NCI-H1092 (cell line): ENCODE measurements at places on chromosomes 16 and 17.
A peak's percentile ranks its signal among the peaks of the same experiment; 100 is the strongest.

DNA sequence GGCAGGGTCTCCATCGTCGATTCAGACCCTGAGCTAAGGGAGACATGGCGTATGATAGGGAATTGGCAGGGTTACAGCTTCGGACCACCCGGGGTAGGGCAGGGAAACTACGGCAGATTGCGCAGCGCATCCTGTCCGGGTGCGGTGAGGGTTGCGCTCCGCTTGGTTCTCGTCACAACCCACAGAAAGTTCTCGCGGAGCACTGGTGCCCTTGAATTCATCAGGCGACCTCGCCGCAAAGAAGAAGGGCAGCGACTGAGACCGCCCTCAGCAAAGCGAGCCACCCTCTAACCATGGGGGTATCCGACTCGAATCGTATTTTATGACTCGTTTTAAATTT is 1.2 kb downstream of the HS3ST3B1 start:
- DNase-seq = no peak

- DNase-seq = no peak
Measured at GRCh38 chr16:57098188-57098841, 5.9 kb downstream of the CPNE2 start.

GRCh38 chr16:70694088-70694867 is 8.4 kb upstream of the MTSS2 start:
- peak; percentile 68 for DNase-seq

GRCh38 chr16:52837251-52837650 is 215.4 kb downstream of the CHD9NB start:
- no peak for DNase-seq

GRCh38 chr17:41642252-41643156 is 18.1 kb upstream of the KRT17 start:
- no peak for DNase-seq

DNA sequence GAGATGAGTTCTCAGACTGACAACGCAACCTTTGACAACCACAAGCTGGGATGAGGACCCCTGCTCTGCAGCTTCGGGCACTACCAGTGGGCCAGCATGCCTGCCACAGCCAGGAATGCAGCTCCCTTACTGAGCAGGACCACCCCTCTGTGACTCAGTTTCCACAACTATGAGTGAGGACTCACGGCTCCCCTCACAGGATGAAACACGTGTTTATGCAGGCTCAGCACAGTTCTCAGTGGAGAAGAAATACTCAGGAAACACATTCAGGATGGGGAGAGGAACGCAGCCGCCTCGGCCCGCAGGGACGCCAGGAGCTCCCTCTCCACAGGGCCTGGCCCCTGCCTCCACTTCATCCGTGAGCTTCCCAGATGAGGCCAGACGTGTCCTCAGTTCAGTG is 14.1 kb downstream of the DNASE1 start:
- DNase-seq = no peak

- no peak for DNase-seq
Measured at GRCh38 chr17:59676716-59677115, 30.5 kb downstream of the PTRH2 start.

- DNase-seq = no peak
Measured at GRCh38 chr16:81318711-81319110, 3.9 kb downstream of the GAN start.

GRCh38 chr17:14886200-14886739 is 378.9 kb downstream of the PMP22 start:
- DNase-seq = no peak

- no peak for DNase-seq
Measured at GRCh38 chr17:62765351-62765750, 42.8 kb downstream of the MARCHF10 start.

GRCh38 chr17:40023590-40024292 is 8.5 kb downstream of the CSF3 start:
- peak; percentile 65 for DNase-seq

DNA sequence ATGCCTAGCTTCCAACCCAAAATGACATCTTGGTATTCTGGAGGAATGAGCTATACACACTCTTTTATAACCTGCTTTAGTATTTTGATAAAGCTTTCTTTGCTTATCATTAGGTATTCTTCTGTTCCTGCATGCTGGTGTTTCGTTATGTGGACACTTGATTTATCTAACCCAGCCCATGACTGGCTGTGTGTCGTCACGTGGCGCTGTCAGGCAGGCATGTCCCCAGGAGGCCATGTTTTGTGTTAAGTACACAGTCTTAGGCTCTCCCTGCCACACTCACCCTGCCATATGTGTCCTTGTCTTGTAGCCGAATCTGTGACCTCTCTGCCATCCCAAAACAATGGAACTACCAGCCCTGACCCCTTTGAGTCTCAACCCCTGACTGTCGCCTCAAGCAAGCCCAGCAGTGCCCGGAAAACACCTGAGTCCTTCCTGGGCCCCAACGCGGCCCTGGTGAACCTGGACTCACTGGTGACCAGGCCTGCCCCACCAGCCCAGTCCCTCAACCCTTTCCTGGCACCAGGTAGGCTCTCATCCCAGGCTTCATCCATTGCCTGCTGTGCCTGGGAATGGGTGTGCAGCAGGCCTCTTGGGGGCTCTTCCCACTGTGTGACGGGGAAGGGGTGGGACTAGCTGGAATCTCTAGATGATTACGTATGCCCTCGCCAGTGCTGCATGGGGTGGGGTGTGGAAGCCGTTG is 30.8 kb downstream of the B9D1 start:
- DNase-seq = no peak

- DNase-seq = no peak
Measured at GRCh38 chr16:57013902-57014301, 24.5 kb downstream of the NLRC5 start.

DNA sequence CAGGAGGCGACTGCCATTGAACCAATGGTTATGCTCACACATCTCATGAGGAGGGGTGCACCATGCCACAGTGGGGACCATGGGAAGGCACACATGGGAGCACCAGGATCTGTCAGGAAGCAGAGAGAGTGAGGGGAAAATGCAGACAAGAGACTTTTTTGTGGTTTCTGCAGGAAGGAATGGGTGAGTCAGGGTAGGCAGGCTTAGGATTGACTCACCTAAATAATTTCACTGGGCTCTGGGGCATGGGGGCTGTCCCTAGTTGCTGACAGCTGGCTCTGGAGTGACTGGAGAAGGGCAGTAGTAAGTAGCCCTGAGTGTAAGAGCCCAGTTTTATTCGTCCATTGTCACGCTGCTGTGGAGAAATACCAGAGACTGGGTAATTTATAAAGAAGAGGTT is 202.4 kb downstream of the AXIN2 start:
- DNase-seq = no peak

DNA sequence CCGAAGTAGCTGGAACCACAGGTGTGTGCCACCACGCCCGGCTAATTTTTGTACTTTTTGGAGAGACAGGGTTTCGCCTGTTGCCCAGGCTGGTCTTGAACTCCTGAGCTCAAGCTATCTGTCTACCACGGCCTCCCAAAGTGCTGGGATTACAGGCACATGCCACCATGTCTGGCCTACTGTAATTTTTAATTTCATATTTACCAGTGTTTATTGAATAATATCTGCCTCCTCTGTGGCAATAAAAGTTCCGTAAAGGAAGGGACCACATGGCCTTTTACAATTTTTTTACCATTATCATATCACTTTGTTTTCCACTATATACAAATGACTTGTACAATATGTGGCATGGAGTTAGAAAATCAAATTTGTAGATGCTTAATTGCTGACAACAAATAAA is 7.8 kb downstream of the USP31 start:
- DNase-seq = no peak

DNA sequence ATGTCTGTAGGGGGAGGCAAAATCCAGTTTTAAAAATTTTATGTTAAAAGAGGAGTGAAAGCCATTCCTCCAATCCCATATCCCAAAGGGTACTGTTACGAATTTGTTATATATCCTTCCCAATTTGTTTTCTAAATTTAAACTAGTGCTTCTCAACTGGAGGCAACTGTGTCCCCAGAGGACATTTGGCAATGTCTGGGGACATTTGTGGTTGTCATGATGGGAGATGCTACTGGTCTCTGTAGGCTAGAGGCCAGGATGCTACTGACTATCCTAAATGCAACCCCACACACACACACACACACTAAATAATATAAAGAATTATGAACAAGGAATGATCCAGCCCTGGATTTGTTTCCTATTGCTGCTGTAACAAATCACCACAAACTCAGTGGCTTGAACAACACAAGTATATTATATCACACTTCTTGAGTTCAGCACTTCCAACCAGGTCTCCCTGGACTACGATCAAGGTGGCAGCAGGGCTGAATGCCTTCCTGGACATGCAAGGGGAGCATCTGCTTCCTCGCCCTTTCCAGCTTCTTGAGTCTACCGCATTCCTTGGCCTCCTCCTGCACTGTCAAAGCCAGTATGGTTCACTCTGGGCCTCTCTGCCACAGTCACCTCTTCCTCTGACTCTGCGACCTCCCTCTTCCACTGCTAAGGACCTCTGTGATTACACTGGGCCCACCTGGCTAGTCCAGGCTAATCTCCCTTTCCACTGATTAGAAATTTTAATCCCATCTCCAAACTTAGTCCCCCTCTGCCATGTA is 30.1 kb downstream of the ARHGAP17 start:
- DNase-seq = no peak

DNA sequence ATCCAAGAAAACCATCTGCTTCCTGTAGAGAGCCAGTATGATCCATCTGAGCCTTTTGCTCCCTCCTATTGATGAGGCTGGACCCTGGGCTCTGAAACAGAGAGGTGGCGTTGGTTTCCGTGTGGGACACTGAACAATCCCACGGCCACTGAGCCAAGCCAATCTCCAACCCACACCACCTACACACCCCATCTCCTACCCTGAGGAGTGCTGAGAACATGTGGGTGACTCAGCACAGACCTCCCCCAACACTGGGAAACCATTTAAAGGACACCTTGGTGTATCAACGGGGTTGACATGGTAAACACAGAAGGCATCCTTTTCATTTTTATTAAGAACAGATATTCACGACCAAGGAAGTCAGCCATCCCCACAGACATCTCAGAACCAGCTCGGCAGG is 332.1 kb downstream of the SLC39A11 start:
- DNase-seq = no peak

DNA sequence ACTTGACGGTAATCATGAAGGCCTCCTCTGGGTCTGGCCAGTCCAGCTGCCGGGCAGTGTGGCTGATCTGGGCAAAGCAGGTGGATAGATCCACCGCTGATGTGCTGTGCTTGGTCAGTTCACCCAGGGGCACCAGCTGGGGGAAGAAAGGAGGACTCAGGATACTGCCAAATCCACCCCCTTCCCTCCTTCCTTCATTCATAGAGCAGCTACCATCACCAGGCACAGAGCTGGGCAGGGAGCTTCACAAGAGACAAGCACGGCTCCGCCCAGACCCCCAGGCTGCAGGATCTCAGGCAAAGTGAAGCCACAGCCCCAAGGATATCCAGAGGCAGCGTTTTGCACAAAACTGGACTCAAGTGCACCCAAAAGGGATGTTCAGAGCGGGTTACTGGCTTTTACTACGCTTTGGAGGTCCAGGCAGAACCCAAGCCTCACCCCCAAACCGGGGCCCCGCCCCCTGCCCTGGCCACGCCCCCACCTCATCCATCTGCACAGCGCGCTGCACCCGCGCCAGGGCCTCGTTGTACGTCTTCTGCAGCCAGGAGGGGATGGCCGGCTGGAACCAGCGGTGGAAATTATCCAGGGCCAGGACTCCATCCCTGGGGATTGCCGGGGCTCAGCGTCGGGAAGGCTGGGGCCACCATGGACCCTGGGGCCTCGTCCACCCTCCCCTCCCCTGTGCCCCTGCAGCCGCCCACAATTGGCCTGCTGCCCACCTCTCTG is 9.1 kb downstream of the UNC13D start:
- DNase-seq = peak; percentile 64

DNA sequence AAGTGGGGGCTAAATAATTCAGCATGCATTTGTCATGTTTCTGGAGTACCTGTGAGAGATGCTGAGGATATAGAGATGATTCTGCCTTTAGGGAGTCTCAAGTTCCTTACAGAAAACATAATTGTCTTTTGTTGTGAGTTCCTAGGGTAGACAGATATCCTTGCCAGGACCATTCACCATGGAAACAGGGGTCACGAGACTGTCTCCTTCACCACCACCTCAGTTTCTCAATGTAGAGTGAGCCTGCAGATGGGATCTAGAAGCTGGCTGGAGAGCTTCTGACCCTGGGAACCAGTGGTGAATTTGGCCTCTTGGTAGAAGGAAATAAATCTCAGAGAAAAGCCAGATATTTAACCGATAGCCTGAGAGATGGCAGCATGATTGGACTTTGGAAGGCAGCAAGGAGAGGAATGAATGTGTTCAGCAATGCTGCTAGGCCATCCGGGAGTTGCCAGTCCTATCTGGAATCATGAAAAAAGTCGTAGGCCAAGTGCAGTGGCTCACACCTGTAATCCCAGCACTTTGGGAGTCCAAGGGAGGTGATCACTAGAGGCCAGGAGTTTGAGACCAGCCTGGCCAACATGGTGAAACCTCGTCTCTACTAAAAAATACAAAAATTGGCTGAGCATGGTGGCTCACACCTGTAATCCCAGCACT is 7.4 kb upstream of the HDAC5 start:
- no peak for DNase-seq

GRCh38 chr16:48321317-48322036 is 63.7 kb downstream of the SIAH1 start:
- DNase-seq = no peak

- no peak for DNase-seq
Measured at GRCh38 chr16:88913001-88913612, 46.6 kb upstream of the PABPN1L start.

- DNase-seq = no peak
Measured at GRCh38 chr16:86427433-86427851, 82.9 kb upstream of the FOXF1 start.

DNA sequence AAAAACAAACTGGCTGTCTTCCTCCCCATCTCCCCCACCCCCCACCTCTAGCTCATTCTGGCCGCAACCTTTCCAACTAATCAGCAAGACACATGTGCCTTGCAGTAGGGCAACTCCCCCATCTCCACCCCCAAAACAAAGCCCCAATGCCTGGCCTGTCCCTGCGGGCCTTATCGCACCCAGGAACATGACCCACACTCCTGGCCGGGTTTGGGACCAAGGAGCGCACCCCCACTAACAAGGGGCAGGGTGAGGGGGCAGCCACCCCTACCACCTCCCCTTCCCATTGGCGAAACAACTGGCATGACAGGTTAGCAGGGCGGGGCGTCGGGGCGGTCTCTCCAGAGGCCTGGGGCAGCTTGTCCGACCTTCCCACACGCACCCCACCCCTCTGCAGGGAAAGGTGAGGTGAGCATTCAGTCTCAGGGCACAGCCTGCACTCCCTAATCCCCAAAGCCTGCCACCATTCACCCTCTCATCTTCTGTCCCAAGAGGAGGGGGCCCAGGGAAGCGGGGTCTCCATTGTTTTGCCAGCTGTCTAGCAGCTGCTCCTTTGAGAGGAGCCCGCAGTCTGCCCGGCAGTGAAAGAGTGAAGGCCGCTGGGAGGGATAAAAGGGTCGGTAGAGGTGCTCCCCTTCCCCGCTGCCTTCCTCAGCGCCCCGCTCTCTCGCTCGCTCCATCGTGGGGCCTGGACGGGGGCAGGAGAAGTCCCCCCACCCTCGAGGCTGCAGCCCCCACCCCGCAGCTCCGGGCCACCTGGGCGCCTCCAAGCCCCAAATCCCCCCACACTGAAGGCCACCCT is 765 bp downstream of the MYO18A start:
- DNase-seq = peak; percentile 40

- peak; percentile 27 for DNase-seq
Measured at GRCh38 chr17:79838522-79839274, 542 bp downstream of the CBX4 start.

GRCh38 chr17:73172252-73172651 is 7.4 kb downstream of the SSTR2 start:
- no peak for DNase-seq

- DNase-seq = no peak
Measured at GRCh38 chr17:72931163-72931562, 161.3 kb downstream of the SLC39A11 start.
